NCI-H187 (cell line): ENCODE measurements at places on chromosomes 1 and 21.

DNA sequence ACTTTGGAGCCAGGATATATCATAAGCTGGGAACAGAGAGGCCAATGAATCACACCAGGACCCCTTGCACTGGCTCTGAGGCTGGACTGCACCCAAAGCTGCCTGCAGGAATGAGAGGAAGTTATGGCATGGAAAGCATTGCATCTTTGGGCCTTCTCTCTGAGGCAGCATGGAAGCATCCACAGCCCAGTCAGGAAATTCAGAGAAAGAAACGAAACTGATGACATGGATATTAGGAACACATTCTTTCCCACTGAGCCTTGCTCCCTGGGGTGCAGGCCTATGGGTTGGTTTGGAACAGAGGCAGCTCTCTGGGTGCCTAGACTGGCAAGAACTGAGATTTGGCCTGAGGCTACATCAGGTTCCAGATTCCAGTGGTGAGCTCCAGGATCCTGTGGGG lies 98.6 kb downstream of the NGF start:
- no peak for DNase-seq

DNA sequence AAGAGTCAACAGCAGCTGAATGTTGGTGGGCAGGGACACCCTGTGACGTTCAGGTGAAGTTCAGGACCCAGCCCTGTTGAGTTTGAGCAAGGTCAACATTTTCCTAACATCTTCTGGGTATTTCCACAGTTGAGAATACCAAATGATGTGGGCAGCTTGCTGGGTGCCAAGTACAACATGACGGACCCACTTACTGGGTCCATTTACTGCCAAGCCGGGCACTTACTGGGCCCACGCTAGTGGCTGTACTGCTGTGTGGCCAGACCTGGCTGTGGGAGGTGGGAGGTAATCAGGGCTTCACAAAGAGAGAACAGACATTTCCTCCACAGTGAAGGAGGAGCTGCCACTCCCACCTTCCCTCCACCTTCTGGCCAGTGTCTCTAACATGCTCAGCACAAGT lies 99.2 kb downstream of the PSMG1 start:
- no peak for DNase-seq

DNA sequence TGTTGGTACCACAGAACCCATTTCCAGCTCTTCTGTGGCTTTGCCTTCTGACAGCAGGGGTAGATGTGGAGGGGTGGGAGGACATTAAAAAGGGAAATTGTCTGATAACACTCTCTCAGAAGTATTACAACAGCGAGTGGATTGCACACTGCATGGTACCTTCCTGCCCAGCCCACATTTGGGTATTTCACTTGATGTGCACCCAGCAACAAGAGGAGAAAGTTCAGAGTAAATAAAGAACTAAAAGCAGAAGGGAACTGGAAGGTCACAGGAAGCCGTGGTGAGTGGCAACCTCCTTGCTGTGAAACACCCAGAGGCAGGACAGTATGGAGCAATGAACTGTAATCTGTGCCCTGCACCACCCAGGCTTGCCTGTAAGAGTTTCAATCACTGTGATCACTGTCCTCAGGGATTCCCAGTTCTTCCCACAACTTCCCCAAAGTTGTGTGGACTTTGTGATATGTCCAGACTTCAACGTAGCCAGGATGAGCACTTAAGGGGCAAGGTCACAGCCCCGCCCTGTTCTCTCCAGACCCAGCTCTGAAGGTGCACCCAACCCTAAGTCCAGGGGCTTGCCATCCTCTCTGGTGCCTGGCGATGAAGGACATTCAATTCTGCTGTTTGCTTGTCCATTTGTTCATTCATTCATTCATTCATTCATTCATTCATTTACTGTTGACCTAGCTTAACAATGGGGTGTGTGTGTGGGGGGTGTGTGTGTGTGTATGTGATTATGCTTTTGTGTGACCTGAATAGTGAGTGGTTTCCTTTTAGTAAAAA lies 18.7 kb upstream of the F5 start:
- DNase-seq = no peak

DNA sequence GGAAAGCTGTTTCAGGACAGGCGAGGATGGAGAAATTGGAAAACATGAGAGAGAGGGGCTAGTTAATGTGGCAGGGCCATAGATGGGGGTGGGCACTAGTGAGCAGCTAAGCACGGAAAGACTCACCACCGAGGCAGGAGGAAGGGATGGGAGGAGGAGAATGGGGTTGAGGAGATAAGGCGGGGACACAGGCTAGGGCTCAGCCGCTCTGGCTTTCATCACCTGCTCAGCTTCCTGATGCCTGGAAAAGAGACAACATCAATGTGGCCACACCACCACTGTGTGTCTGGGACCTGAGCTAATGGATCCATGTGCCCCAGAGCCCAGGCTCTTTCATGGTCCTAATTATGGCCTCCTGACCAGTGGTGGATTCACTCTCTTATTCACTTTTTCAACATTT lies 27.6 kb downstream of the PMVK start:
- no peak for DNase-seq

GRCh38 chr1:4309676-4310320 lies 344.6 kb upstream of the AJAP1 start:
- no peak for DNase-seq

GRCh38 chr1:16986962-16987361 lies 6.5 kb upstream of the MFAP2 start:
- DNase-seq = no peak

- no peak for DNase-seq
These were observed 217.8 kb downstream of the PTPRC start for GRCh38 chr1:198856601-198857000.

GRCh38 chr1:214584805-214585766 lies 17.9 kb upstream of the CENPF start:
- no peak for DNase-seq

DNA sequence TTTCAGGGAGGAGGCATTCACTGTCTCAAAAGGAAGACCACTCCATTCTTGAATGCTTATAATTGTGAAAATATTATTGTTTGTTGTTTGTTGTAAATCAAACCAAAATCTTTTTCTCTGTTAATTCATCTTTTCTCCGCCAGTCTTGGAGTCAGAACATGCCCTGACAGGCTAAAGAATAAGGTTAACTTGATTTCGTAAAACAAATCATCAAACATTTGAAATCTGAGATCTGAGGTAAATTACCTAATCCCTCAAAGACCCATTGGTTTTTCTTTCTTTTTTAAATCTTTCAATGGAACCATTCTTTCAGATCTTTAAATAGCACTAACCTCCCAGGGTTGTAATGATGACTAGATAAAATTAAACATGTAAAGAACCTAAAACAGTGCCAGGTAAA lies 430.1 kb upstream of the PTBP2 start:
- no peak for DNase-seq

DNA sequence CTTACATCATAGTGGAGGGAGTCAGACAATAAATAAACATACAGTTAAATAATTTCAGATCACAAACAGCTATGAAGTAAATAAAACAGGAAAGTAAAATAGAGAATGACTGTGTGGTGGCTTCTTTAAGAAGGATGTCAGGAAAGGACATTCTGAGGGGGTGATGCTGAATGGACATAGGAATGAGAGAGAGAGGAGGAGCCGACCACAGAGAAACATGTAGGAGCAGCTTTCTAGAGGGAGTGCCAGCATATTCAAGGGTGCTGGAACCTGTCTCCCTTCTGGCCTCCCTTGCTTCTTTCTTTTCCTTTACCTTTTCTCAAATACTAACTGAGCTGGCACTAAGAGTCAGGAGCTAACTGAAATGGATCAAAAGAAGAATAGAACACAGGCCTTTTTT lies 20.5 kb upstream of the BCL10 start:
- DNase-seq = no peak

DNA sequence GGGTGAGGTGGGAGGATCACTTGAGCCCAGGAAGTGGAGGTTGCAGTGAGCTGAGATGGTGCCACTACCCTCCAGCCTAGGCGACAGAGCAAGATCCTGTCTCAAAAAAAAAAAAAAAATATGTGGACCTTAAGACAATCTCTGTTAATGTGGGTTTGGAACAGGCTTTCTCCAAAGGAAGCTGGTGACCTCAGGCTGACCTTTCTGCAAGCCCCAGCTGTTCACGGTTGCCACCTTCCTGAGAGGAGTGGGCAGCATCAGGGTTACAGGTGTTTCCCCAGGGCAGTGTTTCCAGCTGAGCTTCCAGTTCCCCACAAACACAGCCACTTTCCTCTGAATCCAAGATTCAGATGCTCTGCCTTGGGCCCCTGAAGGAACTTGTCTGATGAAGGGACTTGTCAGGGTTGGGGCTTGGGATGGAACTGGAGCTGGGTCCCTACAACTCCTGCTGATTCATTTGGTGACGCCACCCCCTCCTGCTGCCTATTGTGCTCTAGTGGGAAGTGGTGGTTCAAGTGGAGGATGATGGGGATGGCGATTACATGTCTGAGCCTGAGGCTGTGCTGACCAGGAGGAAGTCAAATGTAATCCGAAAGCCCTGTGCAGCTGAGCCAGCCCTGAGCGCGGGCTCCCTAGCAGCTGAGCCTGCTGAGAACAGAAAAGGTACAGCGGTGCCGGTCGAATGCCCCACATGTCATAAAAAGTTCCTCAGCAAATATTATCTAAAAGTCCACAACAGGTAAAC lies 1.9 kb downstream of the ZBTB48 start:
- no peak for DNase-seq

GRCh38 chr1:172637522-172637921 lies 21.4 kb upstream of the FASLG start:
- no peak for DNase-seq

DNA sequence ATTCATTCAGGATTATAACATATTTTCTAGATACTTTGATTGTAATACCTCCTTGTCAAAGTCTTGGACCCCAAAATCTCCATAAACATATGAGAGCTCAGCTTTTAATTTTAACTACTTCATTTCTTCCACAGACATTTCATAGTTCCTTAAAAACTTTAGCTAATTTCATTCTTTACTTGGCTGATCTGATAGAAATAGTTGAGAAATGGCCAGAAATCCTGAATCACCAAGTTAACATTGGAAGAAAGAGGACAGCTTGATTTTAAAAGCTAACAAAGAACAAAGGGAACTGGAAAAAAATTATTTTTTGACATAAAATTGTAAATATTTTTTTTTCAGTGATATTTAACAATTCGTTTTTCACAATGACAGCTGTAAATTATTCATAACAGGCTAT lies 216.5 kb downstream of the NTNG1 start:
- no peak for DNase-seq

- no peak for DNase-seq
These were observed 58.6 kb downstream of the RRAGC start for GRCh38 chr1:38800720-38801671.

DNA sequence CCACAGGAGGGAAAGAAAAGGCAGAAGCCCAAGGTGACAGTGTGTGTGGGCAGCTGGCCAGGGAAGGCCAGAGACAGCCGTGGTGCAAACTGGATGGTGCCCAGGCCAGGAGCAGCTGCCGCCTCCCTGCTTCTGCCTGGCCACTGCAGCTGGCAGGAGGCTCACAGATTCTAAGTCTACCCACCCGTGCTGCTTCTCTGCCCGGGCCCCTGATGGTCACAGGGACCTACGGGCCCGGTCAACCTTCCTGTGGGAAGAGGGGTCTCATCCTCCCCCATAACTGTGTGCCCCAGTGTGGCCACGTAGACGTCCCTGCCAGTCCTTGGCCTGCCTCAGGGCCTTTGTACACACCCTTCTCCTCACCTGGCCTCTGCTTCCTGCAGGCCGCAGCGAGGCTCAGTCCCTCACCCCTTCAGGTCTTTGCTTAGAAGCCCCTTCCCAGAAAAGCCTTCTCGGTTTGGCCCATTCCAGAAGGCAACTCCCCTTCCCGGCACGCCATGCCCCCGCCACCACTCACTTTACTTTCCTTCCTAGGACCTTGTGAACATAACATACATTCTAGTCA lies 192.6 kb upstream of the AJAP1 start:
- DNase-seq = no peak

- no peak for DNase-seq
These were observed 16.6 kb upstream of the GFI1 start for GRCh38 chr1:92503043-92503925.
